ENCODE measurements at places on chromosomes 1 and 21.

DNA sequence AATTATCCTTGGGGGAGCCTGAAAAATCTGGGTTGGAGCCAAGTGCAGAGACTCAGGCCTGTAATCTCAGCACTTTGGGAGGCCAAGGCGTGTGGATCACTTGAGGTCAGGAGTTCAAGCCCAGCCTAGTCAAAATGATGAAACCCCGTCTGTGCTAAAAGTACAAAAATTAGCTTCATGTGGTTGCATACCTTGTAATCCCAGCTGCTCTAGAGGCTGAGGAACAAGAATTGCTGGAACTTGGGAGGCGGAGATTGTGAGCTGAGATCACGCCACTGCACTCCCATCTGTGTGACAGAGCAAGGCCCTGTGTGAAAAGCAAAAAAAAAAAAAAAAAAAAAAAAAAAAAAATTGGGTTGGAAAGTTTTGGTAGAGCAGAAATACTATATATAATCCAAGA lies 1563.6 kb upstream of the PRMT6 start:
- no peak for DNase-seq

GRCh38 chr1:25145775-25146393 lies 86.4 kb downstream of the SYF2 start:
- DNase-seq: no peak

- DNase-seq: no peak
Measured at GRCh38 chr1:183323849-183324683, 94.1 kb downstream of the NMNAT2 start.

DNA sequence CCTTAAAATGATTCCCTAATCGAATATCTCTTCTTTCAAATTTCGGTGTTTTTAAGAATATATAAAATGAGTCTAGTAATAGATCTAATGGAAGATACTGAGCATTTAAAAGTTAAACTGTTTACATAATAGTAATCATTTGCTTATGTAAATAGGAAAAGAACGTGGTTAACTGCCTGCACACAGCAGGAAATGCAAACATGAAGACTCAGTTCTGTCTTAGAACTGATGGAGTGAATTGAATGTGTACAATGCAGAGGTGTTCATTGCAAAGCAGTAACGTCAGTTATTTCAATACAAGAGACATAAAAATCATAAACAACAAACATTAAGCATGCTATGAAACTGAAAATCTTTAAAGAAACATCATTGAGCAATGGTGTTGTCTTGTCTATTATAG lies 359.4 kb upstream of the ADAMTS5 start:
- DNase-seq: no peak

- no peak for DNase-seq
Measured at GRCh38 chr1:231600458-231600976, 26.1 kb upstream of the DISC1 start.

GRCh38 chr1:39593386-39593785 lies 16.8 kb upstream of the PABPC4 start:
- DNase-seq: no peak
